Activated T-helper 1 cell treated with Interleukin-2 at 50 U/mL for 16 hours (primary cell): ENCODE measurements at places on chromosomes 3 and 15.

DNA sequence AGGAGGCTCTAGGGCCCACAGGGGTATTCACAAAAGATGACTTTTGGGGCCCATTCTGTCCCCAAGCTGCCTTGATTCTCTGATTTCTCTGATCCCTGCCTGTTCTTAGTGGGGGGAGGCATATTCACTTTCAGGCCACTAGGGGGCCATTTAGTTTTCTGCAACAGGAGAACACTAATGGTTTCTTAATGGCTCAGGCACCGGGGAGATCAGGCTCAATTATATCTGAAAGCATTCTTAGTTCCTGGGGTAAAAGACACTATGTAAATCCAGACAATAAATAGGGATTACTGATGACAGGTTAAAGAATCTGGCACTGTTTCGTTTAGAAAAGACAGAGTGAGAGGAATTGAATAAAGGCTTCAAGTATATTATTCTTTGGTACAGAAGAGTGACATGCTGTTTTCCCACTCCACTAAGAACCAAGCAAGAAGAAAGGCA is 2.5 kb upstream of the INAFM2 start:
- no peak for DNase-seq

DNA sequence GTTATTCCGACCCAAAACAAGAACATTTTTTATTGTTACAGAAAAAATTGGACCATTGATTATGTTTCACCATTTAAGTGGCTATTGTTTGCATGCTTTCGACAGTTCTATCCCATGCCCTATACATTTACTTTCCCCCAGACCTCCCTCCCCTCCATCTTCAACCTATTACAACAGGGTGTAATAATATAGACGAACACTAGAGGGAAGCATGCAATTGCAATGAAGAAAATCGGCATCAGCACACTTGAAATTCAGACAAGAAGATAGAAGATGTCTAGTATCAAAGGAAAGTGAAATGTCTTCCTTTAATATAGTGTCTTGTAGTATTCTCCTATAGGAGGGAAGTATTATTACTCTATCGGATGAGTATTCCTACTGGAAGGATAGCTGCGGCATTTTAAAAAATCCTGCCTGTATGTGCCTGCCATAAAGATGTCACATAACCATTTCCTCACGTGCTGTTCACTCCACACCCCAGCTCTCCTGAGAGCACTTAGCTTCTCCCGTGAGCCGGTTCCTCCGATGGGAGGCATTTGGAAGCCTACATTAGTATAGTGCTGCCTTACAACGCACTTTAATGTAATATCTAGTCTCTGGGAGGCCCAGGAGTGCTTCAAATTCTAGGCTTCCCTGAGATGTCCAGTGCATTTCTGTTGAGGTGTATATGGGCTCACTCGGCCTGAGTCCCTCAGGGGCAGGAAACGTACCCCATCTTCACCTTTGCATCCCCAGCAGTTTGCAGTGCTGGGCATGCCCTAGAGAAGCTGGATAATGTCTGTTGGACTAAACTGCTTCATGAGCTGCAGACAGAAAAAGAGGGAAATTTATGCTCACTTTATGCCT is 17.8 kb upstream of the ERICH6 start:
- DNase-seq: no peak

- DNase-seq: no peak
Measured at GRCh38 chr3:187799942-187800641, 54.8 kb upstream of the BCL6 start.

- no peak for DNase-seq
Measured at GRCh38 chr3:134249296-134249841, 1.3 kb downstream of the RYK start.

GRCh38 chr15:69446953-69447352 is 5.7 kb upstream of the RPLP1 start:
- no peak for DNase-seq

DNA sequence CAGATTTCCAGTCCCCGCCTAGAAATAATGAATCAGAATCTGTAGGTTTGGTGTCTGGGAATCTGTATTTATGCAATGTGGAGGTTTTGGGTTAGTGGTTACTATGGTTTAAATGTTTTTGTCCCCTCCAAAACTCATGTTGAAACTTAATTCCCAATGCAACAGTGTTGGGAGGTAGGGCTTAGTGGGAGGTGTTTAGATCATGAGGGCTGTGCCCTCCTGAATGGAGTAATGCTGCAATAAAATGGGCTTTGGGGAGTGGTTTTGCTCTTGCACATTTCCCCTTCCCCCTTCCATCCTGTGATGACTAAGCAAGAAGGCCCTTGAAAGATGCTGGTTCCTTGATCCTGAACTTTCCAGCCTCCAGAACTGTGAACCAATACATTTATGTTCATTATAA is 9.2 kb upstream of the RFC4 start:
- DNase-seq: no peak

DNA sequence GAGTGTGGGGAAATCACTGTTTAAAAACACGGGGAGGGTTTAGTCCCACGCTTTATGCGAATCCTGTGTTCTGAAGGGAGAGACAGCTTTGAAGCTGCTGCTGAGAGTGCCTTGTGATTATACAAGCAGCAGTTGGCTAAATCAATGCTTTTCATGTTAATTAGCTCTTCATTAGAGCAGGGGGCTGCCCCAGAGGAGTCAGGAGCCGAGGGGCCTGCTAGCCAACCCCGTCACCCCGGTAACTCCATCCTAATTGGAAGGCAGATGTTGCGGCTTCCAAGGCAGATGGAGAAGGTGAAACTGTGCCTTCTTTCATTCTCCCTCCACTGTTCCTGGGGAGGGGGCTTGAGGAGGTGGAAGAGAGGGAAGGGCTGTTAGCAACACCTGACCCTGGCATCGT is 92.4 kb upstream of the ANKRD34C start:
- no peak for DNase-seq

DNA sequence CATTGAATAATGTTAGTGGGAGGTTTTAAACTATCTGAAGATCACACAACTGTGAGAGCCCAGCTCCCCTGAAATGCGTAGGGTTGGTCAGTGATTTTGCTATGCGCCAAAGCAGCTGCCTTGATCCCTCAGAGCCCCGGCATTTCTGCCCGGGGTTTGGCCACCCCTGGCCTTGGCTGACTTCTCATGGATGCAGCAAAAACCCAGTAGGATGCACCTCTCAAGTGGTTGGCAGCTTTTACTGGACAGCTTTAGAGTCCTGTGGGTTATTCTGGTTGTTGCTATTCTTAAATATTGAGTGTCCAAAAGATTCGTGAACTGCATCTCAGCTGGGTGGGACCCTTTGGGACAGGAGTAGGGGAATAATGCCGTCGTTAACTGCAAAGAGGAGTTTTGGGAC is 291.7 kb upstream of the CTDSPL start:
- DNase-seq: no peak
